ENCODE measurements at places on chromosomes 6 and 20.

GRCh38 chr6:136967876-136968752, 46.0 kb downstream of the SLC35D3 start:
- H3K4me1 ChIP-seq, result peaks cover 5% of the 10 kb centered on the region
- no peaks in the 10 kb centered on the region for H3K36me3 ChIP-seq
- no peaks in the 10 kb centered on the region for H3K27me3 ChIP-seq
- no peak overlapping the region for H3K27ac ChIP-seq
- H3K4me3 ChIP-seq, result no peak overlapping the region
- DNase-seq, result peak; percentile 85

- no peaks in the 10 kb centered on the region for H3K36me3 ChIP-seq
- H3K27ac ChIP-seq, result no peak overlapping the region
- DNase-seq, result no peak
- no peaks in the 10 kb centered on the region for H3K27me3 ChIP-seq
Measured at GRCh38 chr6:38282911-38283310, 356.8 kb downstream of the BTBD9 start.

DNA sequence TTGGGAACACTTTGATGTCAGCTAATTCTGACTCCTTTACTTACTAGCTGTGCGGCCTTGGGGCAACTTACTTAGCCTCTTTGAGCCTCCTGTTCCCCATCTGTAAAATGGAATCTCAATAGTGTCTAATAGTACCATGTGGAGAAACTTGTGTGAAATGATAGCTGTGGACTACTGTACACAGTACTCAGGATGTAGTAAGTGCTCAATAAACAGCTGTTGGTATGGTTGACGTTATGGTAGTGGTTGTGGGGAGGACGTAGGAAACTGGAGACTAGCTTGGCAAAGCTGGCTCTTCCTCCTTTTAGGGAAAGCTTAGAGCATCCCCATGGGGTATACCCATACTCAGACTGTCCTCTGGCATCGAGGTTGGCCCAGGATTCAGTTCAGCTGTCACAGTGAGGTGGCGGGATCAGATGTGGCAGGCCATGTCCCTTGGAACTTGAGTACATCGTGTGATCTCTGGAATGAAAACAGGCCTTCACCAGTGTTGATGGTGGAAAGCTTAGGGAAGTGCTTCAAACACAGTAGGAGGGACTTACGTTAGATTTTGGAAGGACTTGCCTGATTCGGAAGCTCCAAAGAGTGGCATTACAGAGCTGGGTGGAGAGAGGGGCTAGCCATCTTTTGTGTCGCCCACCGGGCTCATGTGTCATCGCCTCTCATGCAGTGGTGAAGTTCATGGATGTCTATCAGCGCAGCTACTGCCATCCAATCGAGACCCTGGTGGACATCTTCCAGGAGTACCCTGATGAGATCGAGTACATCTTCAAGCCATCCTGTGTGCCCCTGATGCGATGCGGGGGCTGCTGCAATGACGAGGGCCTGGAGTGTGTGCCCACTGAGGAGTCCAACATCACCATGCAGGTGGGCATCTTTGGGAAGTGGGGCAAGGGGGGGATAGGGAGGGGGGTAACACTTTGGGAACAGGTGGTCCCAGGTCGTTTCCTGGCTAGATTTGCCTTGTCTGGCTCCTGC, 7.1 kb downstream of the VEGFA start:
- peak overlapping the region; percentile 46 for H3K27ac ChIP-seq
- H3K4me1 ChIP-seq, result peaks cover 51% of the 10 kb centered on the region
- H3K27me3 ChIP-seq, result no peaks in the 10 kb centered on the region
- no peak overlapping the region for H3K4me3 ChIP-seq

- no peaks in the 10 kb centered on the region for H3K36me3 ChIP-seq
- H3K27me3 ChIP-seq, result peaks cover 14% of the 10 kb centered on the region
- no peak for DNase-seq
- H3K27ac ChIP-seq, result no peak overlapping the region
- H3K4me1 ChIP-seq, result no peaks in the 10 kb centered on the region
Measured at GRCh38 chr6:167643223-167643622, 183.5 kb upstream of the AFDN start.

DNA sequence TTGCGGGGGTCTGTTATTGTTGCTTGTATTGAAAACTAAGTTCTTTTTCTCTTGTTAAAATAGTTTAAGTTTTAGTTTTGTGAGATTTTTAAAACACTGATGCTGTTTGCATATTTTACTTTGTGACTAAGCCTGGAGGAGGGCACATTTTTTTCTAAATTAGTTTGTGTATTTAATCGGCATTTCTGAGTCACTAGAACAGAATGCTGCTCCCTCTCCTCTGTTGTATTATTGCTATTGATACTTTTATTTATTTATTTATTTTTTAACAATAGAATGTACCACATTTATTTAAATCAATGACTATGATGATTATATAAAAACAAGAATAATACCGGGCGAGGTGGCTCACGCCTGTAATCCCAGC, 5.1 kb upstream of the FAM50B start:
- H3K4me3 ChIP-seq, result no peak overlapping the region
- no peaks in the 10 kb centered on the region for H3K36me3 ChIP-seq
- DNase-seq, result no peak
- peak overlapping the region; percentile 49 for H3K27ac ChIP-seq

DNA sequence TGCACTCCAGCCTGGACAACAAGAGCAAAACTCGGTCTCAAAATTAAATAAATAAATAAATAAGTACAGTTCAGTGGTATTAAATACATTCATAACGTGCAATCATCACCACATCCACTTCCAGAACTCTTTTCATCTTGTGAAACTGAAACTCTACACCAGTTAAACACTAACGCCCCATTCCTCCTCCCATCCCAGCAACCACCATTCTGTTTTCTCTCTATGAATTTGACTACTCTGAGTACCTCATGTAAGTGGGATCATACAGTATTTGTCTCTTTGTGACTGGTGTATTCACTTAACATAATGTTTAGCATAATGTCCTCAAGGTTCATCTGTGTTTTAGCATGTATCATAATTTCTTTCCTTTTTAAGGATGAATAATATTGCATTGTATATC, 29.1 kb upstream of the SCML4 start:
- H3K4me3 ChIP-seq, result no peak overlapping the region
- no peaks in the 10 kb centered on the region for H3K36me3 ChIP-seq
- no peaks in the 10 kb centered on the region for H3K4me1 ChIP-seq
- DNase-seq, result no peak
- H3K27ac ChIP-seq, result no peak overlapping the region

DNA sequence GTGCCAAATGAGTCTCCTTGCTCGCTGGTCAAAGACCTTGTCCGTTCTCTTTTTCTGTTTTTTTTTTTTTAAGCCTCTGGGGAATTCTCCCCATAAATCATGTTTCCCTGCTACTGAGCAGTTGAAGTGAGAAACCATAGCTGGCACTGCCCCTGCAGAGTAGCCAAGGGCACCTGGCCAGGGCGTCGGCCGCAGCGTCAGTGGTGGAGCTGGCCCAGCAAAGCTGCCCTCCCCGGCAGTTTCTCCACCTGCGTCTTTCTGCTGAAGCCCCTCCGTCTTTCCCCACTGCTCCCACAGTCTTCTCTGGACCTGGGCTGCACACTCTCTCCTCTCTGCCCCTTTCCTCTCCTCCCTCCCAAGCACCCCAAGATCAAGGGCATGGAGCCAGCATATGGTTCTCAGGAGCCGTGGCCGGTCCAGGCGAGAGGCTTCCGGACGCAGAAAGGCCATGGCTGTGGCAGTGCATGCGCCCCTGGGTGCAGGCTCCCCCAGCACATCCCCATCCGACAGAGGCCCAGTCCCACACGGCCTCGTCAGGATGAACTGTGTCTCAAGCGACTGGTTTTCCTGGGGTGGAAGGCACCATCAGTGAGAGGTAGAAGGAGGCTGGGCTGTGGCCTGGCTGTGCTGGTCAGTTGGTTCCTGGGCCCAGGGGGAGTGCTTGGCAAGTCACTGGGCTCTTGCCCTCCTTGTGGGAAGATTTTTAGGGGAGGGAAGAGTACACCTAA, 218.1 kb downstream of the ERMARD start:
- no peaks in the 10 kb centered on the region for H3K4me1 ChIP-seq
- peak overlapping the region; percentile 25 for H3K27ac ChIP-seq
- peaks cover 25% of the 10 kb centered on the region for H3K27me3 ChIP-seq
- H3K4me3 ChIP-seq, result no peak overlapping the region
- DNase-seq, result no peak
- no peaks in the 10 kb centered on the region for H3K36me3 ChIP-seq

- H3K36me3 ChIP-seq, result no peaks in the 10 kb centered on the region
- no peak for DNase-seq
- H3K27me3 ChIP-seq, result no peaks in the 10 kb centered on the region
- H3K27ac ChIP-seq, result no peak overlapping the region
- no peak overlapping the region for H3K4me3 ChIP-seq
Measured at GRCh38 chr6:108952776-108953486, 104.7 kb downstream of the ARMC2 start.

GRCh38 chr6:79813143-79813850, 134.1 kb downstream of the ELOVL4 start:
- no peaks in the 10 kb centered on the region for H3K4me1 ChIP-seq
- H3K4me3 ChIP-seq, result no peak overlapping the region
- H3K27me3 ChIP-seq, result no peaks in the 10 kb centered on the region

All from MCF 10A (cell line).